Lung (tissue), 17 donors: ENCODE measurements at places on chromosomes 12 and 14. TPM values are rescaled to one million over a fixed set of nuclear protein-coding genes. Genes with fewer than 3 reads are reported as not detected.
A peak's percentile ranks its signal among the peaks of the same experiment; 100 is the strongest.

The OSGEP gene
- total RNA-seq: 44.8 TPM

GRCh38 chr12:54666008-54666407, 17.8 kb upstream of the DCD start:
- H3K4me3 ChIP-seq: no peak overlapping the region
- no peaks in the 10 kb centered on the region for H3K4me1 ChIP-seq
- DNase-seq: no peak
- no peaks in the 10 kb centered on the region for H3K27me3 ChIP-seq

The TEX52 gene
- total RNA-seq: not detected

The PZP gene
- 3.8 TPM for total RNA-seq

GRCh38 chr14:47524524-47524923, 150.9 kb downstream of the MDGA2 start:
- H3K27ac ChIP-seq: no peak overlapping the region
- no peak for DNase-seq
- H3K4me1 ChIP-seq: no peaks in the 10 kb centered on the region
- H3K36me3 ChIP-seq: no peaks in the 10 kb centered on the region
- no peak overlapping the region for H3K4me3 ChIP-seq
- H3K27me3 ChIP-seq: no peaks in the 10 kb centered on the region

- no peaks in the 10 kb centered on the region for H3K4me1 ChIP-seq
- no peak overlapping the region for H3K27ac ChIP-seq
- no peaks in the 10 kb centered on the region for H3K27me3 ChIP-seq
- DNase-seq: no peak
- no peak overlapping the region for H3K4me3 ChIP-seq
- H3K36me3 ChIP-seq: no peaks in the 10 kb centered on the region
These were observed 469.8 kb downstream of the FOXG1 start for GRCh38 chr14:29236401-29236800.

The TCL1A gene
- 0.21 TPM for total RNA-seq

DNA sequence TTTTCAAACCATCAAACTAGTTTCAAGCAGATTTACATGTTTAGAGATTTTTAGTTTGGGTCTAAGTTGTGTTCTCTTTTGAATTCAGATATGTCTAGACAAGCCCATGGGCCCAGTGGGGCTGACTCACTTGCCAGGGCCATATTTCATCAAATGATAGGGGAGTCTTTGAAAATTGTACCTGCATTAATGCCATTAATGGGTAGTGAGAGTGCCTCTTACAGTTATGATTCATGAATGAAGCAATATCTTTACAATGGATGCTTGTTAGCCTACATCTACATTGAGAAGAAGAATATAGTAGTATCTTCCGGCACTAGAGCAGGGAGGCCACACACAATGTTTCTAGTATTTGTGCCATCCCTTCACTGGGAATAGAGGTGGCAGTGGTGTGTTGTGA, 174.2 kb upstream of the E2F7 start:
- no peaks in the 10 kb centered on the region for H3K4me1 ChIP-seq
- no peaks in the 10 kb centered on the region for H3K36me3 ChIP-seq
- no peak for DNase-seq

DNA sequence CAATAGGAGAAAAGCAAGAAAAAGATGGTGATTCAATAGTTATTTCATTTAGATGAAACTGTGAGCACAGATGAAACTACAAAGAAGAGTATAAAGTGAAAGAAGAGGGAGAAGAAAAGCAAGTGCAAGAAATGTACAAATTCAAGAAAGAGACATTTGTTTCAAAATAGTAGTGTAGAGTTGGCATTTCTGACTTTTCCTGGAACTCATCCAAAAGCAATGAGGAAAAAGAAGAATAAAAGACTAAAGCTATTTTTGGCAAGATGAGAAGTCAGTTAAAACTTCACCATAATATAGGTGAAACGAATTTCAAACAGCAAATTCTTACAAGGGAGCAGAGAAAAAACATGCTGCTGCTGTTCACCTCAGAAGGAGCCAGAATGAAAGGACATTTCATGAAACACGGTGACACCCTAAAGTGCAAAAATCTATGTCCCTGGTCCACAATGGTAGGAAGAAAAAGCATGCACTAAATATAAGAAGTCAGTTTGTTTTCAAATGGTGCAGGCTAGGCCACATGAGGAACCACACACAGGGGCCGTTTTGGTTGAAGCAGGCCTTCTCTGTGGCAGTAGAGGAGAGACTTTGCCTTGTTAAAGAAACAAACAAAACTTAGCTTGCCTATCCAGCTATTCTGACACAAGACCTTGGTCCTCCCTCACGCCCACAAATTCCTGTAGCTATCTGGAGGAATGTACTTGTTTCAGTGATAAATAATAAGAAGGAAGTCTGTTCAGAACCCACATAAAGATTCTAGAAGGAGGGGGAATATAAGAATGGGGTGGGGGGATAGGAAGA, 11.1 kb upstream of the CMAS start:
- no peak overlapping the region for H3K4me3 ChIP-seq
- no peaks in the 10 kb centered on the region for H3K36me3 ChIP-seq
- H3K27ac ChIP-seq: no peak overlapping the region
- H3K27me3 ChIP-seq: no peaks in the 10 kb centered on the region

DNA sequence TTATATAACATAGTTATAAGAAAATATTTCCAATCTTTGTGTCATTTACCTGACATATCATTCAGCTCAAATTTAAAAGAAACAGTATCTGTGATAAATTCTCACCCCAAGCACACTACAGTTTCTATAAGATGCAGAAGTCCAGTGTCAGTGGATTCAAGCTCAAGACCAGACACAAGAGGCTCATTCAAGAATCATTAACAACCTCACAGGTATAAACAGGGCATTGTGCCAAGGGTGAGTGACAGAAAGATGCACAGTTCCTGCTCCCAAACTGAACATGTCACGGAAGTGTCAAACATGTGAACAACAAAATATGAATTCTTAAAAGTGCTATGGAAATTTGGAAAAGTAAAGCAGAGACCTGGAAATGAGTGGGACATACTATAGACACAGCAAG, 12.8 kb downstream of the ATP2B1 start:
- H3K36me3 ChIP-seq: no peaks in the 10 kb centered on the region
- H3K4me3 ChIP-seq: no peak overlapping the region

GRCh38 chr12:11801643-11802042, 152.2 kb downstream of the ETV6 start:
- peaks cover 3% of the 10 kb centered on the region for H3K36me3 ChIP-seq
- H3K27ac ChIP-seq: no peak overlapping the region
- no peak overlapping the region for H3K4me3 ChIP-seq

DNA sequence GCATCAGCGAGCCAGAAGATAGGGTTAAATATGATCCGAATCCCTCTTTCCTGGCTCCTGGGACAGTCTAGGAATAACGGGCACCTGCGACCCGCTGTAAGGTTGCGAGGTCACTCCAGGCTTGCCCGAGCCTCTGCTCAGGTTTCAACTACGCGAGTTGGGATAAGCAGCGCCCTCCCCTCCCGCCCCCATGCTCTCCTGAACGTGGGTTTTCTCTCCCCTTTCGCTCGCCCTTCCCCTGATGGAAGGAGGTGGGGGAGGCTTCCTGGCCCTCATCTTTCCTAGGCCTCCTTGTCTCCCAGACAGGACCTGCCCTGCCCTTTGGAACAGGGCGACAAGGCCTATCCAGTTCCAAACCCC, 753 bp upstream of the ATP5MC2 start:
- no peak overlapping the region for H3K4me3 ChIP-seq
- peak overlapping the region; percentile 86 for H3K27ac ChIP-seq
- DNase-seq: peak; percentile 69
- H3K4me1 ChIP-seq: peaks cover 32% of the 10 kb centered on the region
- peaks cover 7% of the 10 kb centered on the region for H3K36me3 ChIP-seq
- no peaks in the 10 kb centered on the region for H3K27me3 ChIP-seq

The GOLT1B gene
- 35.0 TPM for total RNA-seq

- peaks cover 10% of the 10 kb centered on the region for H3K4me1 ChIP-seq
- H3K4me3 ChIP-seq: peak overlapping the region; percentile 84
- H3K27ac ChIP-seq: peak overlapping the region; percentile 97
- no peaks in the 10 kb centered on the region for H3K27me3 ChIP-seq
These were observed 484 bp downstream of the RIC8B start for GRCh38 chr12:106774808-106775524.

- H3K4me3 ChIP-seq: no peak overlapping the region
- no peak for DNase-seq
- H3K27me3 ChIP-seq: no peaks in the 10 kb centered on the region
- no peak overlapping the region for H3K27ac ChIP-seq
These were observed 40.6 kb downstream of the HSD17B6 start for GRCh38 chr12:56803750-56804149.

The PPHLN1 gene
- 38.1 TPM for total RNA-seq

GRCh38 chr12:53751336-53752191, at the start of gene CISTR:
Gene CISTR (minus strand): TSS chr12:53751979.
- peak within 1 kb of the TSS; percentile 15 for H3K4me3 ChIP-seq
- peak; percentile 38 for DNase-seq
- peaks cover 73% of the 10 kb centered on the region for H3K27me3 ChIP-seq
- H3K36me3 ChIP-seq: no peaks in the 10 kb centered on the region
- no peaks in the 10 kb centered on the region for H3K4me1 ChIP-seq
- H3K27ac ChIP-seq: peak within 1 kb of the TSS; percentile 43

- no peak overlapping the region for H3K4me3 ChIP-seq
- H3K27me3 ChIP-seq: peaks cover 11% of the 10 kb centered on the region
- H3K36me3 ChIP-seq: no peaks in the 10 kb centered on the region
- DNase-seq: no peak
- H3K4me1 ChIP-seq: peaks cover 3% of the 10 kb centered on the region
These were observed 25.6 kb downstream of the KCNK13 start for GRCh38 chr14:90087433-90087832.

DNA sequence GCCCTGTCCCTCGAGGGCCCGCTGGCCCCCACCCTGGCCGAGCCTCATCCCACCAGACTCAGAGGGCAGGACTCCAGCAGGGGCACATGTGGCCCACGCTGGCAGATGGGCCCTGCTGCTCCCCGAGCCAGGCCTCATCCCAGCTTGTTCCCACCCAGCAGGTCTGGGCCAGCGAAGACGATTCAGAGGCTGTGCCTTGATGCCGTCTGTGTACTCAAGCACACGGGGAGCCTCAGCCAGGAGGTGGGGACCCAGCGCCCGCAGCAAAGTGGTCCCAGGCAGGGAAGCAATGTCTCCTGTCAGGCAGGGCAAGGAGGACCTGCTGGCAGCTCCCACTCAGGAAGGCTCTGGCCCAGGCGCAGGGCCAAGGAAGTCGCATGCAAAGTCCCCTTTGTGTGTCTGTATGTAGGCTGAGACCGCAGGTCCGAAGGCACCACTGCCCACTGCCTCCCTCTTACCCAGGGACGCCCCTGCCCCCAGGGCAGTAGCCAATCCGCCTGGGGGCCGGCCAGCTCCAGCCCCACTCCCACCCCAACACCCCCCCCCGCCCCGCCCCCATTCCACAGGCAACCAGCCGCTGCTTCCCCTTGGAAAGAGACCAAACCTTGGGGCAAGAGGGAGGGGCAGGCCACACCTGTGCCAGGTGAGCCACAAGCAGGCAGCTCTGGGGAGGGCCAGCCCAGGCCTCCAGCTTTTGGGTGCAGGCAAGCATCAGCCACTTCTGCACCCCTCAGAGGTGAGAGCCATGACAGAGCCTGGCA, 9.4 kb downstream of the DEGS2 start:
- H3K4me1 ChIP-seq: peaks cover 3% of the 10 kb centered on the region
- no peaks in the 10 kb centered on the region for H3K27me3 ChIP-seq
- H3K36me3 ChIP-seq: no peaks in the 10 kb centered on the region
- no peak overlapping the region for H3K27ac ChIP-seq
- DNase-seq: no peak

The ANKRD52 gene
- total RNA-seq: 38.1 TPM

The B4GALNT3 gene
- total RNA-seq: 36.1 TPM

DNA sequence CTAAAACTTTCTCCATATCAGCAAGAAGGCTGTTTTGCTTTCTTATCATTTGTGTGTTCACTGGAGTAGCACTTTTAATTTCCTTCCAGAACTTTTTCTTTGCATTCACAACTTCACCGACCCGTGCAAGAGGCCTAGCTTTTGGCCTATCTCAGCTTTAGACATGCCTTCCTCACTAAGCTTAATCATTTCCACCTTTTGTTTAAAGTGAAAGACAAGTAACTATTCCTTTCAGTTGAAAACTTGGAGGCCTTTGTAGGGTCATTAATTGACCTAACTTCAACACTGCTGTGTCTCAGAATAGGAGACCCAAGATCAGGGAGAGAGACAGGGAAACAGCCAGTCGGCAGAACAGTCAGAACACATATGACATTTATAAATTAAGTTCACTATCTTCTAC, 39.3 kb downstream of the BBS10 start:
- no peak overlapping the region for H3K27ac ChIP-seq
- no peaks in the 10 kb centered on the region for H3K4me1 ChIP-seq
- no peak overlapping the region for H3K4me3 ChIP-seq
- no peaks in the 10 kb centered on the region for H3K27me3 ChIP-seq
- no peaks in the 10 kb centered on the region for H3K36me3 ChIP-seq
- DNase-seq: no peak

DNA sequence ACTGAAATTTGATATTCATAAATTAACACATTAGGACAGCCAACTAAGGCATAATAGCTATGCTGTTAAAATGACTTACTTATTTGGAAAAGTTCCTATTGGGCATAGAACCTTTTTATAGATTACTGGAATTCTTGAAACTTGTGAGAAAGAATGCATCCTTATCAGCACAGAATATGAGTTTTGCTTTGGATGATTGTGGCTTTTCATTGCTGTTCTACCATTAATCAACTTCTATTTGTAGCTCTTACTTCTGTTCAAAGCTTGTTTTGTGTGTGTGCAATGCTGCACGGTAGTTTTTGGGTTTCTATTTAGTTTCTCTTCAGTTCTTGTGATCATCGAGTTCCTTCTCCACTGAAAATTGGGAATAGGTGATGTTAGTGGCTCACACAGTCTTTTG, 152.4 kb upstream of the PELI2 start:
- H3K4me3 ChIP-seq: no peak overlapping the region
- peaks cover 32% of the 10 kb centered on the region for H3K4me1 ChIP-seq
- no peak for DNase-seq
- no peaks in the 10 kb centered on the region for H3K36me3 ChIP-seq
- H3K27ac ChIP-seq: no peak overlapping the region

The CLEC9A gene
- 0.12 TPM for total RNA-seq

- H3K4me3 ChIP-seq: no peak overlapping the region
- no peak for DNase-seq
- H3K4me1 ChIP-seq: no peaks in the 10 kb centered on the region
These were observed 166.7 kb downstream of the RAD51B start for GRCh38 chr14:67986131-67986841.

The E2F7 gene
- total RNA-seq: 0.77 TPM

GRCh38 chr12:124428136-124428791, 133.4 kb downstream of the RFLNA start:
- H3K27ac ChIP-seq: no peak overlapping the region
- peak; percentile 67 for DNase-seq
- peaks cover 38% of the 10 kb centered on the region for H3K4me1 ChIP-seq
- H3K27me3 ChIP-seq: no peaks in the 10 kb centered on the region
- H3K4me3 ChIP-seq: no peak overlapping the region

The NKX2-8 gene
- 0.91 TPM for total RNA-seq

The TBX5 gene
- total RNA-seq: 39.7 TPM

The GNB3 gene
- total RNA-seq: 1.3 TPM
